ENCODE measurements at places on chromosomes 1 and 21.

DNA sequence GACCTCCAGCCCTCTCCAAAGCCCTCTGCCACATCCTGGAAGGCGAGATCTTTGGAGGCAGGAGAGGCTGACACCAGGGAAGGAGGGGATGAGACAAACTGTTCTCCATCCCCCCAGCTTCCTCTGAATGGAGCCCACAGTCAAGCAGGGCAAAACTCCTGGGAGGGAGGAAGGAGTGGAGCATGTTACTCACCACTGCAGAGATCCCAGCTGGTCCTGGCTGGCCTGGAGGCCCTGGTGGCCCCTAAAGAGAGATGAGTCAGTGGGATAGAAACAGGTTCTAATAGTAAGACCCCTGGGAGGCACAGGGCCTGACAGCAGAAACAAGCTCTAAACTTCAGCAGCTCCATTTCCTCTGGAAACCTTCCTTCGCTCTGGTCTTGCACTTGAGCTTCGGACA, 14.0 kb upstream of the PEF1 start:
- no peak for DNase-seq

- DNase-seq, result no peak
Measured at GRCh38 chr1:35111106-35111505, 31.9 kb downstream of the ZMYM1 start.

DNA sequence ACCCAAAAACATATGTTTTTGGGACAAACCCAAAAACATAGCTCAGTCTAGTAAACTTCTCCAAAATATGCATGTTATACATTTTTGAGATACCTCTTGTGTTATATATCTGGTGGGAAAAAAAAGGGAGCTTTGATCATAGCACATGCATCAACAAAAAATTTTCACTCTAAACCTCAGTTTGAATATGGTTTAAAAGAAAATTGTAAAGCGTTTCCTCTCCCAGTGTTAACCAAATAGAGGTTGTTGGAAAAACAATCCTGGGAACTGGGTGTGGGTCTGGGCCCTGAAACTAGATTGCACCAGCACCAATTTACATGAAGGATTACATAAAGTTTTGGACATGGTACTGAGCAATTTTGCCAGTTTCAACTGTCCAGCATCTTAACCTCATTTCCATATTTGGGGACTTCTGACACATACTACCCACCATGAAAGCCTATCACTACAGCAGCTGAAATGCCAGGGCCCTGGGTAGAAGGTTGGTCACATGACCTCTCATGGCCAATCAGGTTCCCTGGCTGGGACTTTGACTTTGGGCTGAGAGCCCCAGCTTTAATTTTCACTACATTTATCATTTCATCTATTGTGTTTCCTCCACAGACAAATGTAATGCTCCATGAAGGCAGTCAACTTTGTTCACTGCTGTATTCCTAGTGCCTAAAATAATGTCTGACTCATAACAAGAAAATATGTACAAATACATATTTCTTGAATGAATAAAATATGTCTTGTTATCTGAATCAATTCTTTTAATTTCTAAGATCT, 150.7 kb downstream of the SETD4 start:
- no peak for DNase-seq

DNA sequence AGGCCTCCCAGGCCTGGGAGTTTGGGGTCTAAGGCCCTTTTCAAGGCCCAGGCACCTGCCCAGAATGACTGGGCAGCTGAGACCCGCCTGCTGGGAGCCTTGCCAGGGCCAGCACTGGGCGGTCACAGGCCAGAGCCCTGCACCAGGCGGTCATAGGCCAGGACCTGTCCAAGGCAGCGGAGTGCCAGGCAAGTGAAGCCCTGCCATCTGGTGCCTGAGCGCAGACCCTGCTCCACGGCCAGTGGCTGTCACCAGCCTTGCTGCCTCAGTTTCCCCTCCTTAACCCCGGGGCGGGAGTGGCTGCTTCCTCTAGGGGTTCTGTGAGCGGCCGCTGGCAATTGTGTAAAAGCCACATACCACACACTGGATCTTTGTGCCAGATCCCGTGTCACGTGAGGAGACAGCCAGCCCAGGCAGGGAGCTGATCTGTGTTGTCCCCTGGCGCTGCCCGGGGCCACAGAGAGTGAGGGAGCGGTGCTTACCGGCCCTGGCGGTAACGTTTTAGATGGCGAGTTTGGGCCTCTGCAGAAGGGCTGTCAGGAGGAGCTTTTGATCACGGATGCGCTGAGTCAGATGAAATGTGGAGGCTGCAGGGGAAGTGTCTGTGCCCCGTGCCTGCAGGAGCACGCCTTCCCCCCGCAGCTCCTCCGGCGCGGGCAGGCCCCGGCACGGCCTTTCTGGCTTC, 4.6 kb downstream of the COL18A1 start:
- DNase-seq, result no peak

- DNase-seq, result no peak
Measured at GRCh38 chr21:29124645-29125044, 5.8 kb upstream of the MAP3K7CL start.

GRCh38 chr1:94754570-94754969, 65.6 kb upstream of the SLC44A3 start:
- no peak for DNase-seq

- no peak for DNase-seq
Measured at GRCh38 chr1:20380616-20381035, 90.0 kb downstream of the VWA5B1 start.

Data from inflammatory macrophage treated with lipopolysaccharide for 4 hours (primary cell).